ENCODE measurements at places on chromosomes 7 and 10.

GRCh38 chr10:69864321-69864720, 62.6 kb downstream of the COL13A1 start:
- DNase-seq: no peak

- no peak for DNase-seq
These were observed 166.2 kb downstream of the SKAP2 start for GRCh38 chr7:26698194-26698593.

GRCh38 chr7:140609646-140610045, 31.0 kb downstream of the DENND2A start:
- no peak for DNase-seq

- no peak for DNase-seq
These were observed 1.9 kb downstream of the SAP25 start for GRCh38 chr7:100571829-100572116.

- DNase-seq: no peak
These were observed 1.1 kb upstream of the GIMAP1 start for GRCh38 chr7:150715293-150715692.

DNA sequence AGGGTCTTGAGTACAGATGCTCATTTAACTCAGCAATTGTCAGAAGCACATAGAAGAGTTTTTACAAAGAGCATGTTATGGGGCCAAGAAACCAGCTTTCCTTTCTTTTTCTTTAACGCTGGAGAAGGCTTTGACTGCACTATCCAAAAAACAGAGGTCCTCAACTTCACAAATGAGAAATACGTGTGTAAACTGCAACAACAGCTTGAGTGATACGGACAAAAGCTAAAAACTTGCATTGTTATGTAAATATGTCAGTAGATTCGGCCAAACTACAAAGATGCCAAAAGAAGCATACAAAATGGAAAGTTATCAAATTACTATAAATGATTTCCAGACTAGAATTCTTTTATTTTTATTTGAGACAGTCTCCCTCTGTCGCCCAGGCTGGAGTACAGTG, 62.4 kb upstream of the C10orf90 start:
- DNase-seq: no peak

GRCh38 chr10:100186253-100187212, 704 bp upstream of the ERLIN1 start:
- DNase-seq: peak; percentile 18

DNA sequence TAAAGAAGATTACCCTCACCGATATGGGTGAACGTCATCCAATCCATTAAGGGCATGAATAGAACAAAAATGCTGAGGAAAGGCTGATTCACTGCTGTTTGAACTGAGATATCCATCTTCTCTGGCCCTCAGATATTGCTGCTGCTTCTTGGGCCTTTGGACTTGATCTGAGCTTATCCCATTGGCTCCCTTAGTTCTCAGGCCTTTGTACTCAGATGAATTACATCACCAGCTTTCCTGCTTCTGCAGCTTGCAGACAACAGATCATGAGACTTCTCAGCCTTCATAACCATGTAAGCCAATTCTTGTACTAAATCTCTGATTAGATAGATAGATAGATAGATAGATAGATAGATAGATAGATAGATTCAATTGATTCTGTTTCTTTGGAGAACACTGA, 40.2 kb downstream of the CYCS start:
- DNase-seq: no peak

DNA sequence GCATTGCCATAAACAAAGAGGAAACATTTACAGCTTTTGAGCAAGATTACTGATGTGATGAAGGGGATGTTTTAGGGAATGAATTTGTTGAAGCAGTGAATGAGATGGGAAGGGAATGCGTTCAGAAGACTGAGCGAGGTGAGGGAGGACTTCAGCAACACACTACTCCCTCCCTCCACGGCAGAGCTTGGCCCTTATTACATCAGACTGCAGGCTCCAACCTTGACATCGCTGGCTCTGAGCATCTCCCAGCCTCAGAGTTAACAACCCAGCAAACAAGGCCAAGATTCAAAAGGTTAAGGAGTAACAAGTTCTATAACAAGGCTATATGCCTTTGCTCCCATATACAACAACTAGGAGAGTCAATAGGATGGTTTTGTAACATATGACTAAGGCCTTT, 164.4 kb downstream of the ELMO1 start:
- DNase-seq: no peak

All from stimulated activated CD4-positive, alpha-beta T cell treated with anti-CD3 and anti-CD28 coated beads, Interleukin-4, amount 100 ng/mL, for 48 hours (primary cell).